ENCODE measurements at places on chromosomes 11 and 22.

- no peak for DNase-seq
Measured at GRCh38 chr11:65591939-65592857, 3.4 kb downstream of the KCNK7 start.

- DNase-seq, result no peak
Measured at GRCh38 chr11:30364139-30364836, 41.4 kb downstream of the ARL14EP start.

- DNase-seq, result no peak
Measured at GRCh38 chr22:49052023-49052538, 775.6 kb downstream of the BRD1 start.

GRCh38 chr11:95072948-95073347 lies 6.2 kb downstream of the SRSF8 start:
- DNase-seq, result no peak

DNA sequence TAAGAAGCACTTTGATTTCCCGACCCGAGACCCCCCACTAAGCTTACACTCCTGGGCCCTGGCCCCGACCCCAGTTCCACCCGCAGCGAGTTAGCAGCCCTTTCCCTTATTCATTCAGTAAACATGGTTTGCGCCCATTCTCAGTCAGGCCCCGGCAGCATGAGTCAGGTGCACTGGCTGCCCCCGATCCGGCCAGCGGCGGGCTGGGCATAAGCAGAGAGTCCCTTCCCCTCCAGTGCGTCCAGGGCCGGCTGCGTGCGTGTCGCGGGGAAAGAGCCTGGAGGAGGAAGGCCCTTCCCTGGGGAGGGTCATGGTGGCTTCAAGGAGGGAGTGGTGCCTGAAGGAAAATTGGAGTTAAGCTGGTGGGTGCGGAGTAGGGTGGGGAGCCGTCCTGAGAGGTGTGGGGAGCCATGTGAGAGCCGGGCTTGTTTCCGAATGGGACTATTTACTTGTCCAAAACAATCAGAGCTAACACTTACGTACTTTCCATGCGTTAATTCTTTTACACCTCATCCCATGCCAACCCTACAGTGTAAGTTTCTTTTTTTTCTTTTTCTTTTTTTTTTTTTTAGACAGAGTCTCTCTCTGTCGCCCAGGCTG lies 657 bp downstream of the IGHMBP2 start:
- no peak for DNase-seq

DNA sequence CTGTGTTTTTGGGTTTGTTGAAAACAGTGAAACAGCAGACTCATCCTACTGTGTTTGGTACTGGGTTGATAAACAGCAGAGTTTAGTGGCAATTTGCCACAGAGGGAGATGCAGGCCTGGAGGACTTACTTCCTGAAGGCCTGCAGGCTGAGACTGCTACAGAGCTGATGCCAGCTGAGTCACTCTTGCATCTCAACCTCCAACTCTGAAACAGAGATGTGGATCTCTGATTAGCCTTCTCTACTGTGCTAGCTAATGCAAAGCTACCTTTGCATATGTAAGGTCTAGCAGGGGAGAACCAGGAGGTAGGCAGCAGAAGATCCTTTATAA lies 14.3 kb downstream of the ATP5MG start:
- no peak for DNase-seq

- no peak for DNase-seq
Measured at GRCh38 chr11:93054881-93055280, 85.4 kb downstream of the MTNR1B start.

DNA sequence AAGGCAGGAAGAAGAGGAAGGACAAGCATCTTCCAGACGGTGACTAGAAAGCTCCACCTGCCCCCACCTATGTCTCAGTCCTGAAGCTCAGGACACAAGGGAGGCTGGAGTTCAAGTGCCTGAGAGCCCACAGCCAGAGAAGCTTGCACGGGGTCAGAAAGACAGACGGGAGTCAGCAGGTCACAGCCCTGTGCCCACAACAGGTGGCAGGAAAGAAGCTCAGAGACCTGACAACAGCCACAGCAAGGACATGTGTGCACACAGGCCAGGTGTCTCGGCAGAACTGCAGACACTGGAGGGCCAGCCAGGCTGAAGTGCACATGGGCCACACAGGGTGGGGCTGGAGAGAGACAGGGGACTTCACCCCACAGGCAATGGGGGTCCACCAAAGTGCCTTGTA lies 37.2 kb upstream of the MOB2 start:
- no peak for DNase-seq

- DNase-seq, result no peak
Measured at GRCh38 chr22:28244757-28245156, 325.7 kb upstream of the PITPNB start.

DNA sequence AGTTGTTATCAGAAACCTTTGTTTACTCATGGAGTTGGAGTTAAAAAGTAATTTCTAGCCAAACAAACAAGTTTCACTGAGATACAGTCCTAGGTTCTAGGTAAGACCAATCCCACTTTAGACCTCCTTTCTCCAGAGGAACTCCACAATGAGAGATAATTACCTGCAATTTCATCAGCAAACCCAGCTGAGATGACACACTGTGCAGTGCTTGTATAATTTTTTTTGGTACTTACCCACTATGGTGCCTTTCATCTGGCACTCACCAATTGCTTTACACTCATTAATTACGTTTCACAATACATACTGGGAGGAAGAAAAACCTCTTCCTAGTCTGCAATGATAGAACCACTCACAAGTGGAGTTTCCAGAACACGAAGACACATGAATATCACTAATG lies 1.8 kb upstream of the MUC15 start:
- no peak for DNase-seq

DNA sequence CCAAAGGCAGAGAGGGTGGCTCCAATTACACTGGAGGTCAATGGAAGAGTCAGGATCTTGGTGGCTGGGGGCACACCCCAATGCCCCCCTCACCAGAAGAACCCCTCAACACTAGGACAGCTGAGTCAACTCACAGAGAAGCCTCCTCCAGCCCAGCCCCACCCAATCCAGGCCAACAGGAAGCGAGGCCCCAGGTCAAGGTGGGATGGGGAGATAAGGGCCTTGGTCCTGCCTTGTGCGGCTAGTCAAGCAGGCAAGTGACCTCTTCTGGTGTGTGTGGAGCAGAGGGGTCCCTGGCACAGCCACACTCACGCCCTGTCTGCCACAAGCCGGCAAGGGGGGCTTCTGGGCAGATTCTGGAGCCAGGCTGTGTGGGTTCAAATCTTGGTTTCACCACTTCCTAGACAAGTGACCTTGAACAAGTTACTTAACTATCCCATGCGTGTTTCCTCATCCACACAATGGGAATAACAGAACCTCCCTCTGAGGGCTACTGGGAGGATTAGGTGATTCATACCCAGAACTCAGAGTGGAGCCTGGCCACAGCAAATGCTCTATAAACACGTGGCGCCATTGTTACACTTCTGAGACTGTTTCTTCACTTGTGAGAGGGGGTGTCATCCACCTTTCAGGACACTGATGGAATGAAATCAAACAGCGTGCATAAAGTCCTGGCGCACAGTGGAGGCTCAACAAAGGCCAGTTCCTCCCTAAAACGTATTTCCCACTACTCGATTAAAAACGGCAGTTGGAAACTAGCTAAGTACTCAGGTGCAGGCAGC lies 3.2 kb downstream of the TTLL12 start:
- no peak for DNase-seq

- no peak for DNase-seq
Measured at GRCh38 chr22:50299785-50300619, 7.4 kb downstream of the PLXNB2 start.

- no peak for DNase-seq
Measured at GRCh38 chr11:36292311-36292722, 3.1 kb upstream of the COMMD9 start.

GRCh38 chr11:116955949-116956348 lies 118.5 kb upstream of the APOA1 start:
- DNase-seq, result no peak

- DNase-seq, result no peak
Measured at GRCh38 chr11:44032299-44033085, 15.3 kb upstream of the ACCSL start.

GRCh38 chr11:110337570-110338193 lies 41.3 kb upstream of the RDX start:
- no peak for DNase-seq

DNA sequence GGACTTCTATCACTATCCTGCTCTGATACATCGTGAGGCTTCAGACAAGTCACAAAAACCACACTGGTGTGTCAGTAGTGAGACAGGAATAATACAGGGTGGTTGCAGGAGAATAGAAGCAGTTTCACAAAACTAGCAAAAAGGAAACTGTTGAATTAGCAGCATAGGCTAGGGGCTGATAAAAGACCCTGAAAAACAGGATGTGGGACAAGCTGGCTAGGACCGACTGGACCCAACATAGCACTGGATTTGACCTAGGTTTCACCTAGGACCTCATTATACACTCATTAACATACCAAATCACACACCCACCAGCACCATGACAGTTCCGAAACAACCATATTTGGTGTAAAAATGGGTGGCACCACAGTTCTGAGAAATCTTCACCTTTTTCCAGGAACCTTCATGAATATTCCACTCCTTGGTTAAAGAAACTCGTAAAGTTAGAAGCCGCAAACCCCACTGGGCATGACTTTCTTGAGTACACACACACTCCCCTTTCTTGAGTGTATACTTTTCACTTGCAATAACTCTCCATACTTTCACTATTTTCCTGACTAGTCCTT lies 76.2 kb downstream of the SLC1A2 start:
- no peak for DNase-seq

DNA sequence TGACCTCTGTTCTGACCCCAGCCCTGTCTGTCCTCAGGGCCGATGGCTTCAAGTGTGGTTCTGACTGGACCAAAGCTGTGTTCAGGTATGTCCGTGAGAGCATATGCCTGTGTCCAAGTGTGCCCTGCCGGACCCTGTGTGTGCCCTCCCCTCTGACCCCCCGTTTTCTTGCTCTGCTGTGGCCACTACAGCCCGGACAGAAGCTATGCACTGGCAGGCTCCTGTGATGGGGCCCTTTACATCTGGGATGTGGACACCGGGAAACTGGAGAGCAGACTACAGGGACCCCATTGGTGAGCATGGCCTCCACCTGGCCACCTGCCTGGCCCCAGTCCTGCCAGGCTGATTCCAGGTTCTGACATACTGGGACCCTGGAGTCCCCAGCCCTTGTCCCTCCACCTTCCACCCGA lies 14.5 kb downstream of the ATG16L2 start:
- no peak for DNase-seq

- DNase-seq, result no peak
Measured at GRCh38 chr11:62665599-62666258, 617 bp downstream of the CSKMT start.

DNA sequence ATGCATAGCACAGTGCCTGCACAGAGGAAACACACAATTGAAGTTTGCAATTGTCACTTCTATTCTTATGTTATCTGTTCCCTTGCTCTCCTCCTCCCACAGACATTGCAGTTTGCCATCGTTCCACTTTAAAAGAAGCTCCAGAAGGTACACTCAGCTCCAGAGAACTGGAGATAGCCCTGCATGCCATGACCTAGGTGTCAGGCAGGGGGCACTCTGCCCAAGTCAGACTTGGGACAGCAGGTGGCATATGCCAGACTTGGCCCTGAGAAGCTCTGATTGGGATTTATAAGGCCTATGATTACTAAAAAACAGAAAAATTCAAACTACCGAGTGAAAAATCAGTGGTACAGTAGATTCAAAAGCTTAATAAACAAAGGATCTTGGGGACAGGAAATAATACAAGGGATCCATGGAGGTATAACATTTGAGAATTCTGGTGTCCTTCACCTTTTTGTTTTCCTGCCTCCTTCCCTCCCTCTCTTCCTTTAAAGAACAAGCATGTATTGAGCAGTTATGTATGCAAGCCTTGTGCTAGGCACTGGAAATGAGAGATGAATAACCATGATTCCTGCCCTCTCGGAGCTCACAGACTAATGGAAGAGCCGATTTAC lies 40.0 kb downstream of the TENM4 start:
- DNase-seq, result no peak

DNA sequence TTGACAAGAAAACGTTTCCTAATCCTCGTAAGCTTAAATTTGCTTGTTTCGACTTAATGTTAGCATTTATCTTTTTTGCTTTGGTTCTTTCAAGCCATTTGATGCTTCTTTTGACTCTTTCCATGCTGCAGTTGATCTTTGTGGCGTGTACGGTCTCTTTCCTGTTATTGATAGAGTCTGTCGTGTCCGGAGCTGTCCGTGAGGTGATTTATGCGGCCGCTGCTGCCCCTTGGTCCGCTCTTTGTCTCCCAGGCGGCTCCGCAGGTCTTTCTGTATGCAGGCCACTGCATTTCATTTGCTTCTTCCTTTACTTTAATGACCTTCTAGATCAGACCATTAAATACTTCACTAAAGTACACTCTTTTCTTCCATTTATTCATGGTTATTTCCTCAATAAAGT lies 50.3 kb downstream of the TBC1D22A start:
- DNase-seq, result no peak

- no peak for DNase-seq
Measured at GRCh38 chr22:36471341-36471821, 10.1 kb downstream of the TXN2 start.

DNA sequence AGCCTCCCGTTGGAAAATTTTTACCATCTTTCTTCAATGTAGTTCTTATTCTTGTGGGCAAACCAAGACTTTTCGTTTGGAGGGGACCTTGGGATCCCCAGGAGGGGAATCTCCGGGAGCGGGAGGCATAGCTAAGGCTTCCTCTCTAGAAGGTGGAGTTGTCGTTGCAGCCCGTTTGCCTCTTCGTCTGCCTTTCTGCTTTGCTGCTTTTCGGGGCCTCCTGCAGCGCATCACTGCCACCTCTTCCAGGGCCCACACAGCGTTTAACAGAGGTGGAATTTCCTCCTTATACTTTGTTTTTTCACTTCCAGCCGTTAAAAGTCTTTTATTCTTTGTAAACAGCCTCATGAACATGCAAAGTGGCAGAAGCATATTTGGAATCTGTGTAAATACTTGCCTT lies 3.5 kb upstream of the IFITM3 start:
- no peak for DNase-seq

DNA sequence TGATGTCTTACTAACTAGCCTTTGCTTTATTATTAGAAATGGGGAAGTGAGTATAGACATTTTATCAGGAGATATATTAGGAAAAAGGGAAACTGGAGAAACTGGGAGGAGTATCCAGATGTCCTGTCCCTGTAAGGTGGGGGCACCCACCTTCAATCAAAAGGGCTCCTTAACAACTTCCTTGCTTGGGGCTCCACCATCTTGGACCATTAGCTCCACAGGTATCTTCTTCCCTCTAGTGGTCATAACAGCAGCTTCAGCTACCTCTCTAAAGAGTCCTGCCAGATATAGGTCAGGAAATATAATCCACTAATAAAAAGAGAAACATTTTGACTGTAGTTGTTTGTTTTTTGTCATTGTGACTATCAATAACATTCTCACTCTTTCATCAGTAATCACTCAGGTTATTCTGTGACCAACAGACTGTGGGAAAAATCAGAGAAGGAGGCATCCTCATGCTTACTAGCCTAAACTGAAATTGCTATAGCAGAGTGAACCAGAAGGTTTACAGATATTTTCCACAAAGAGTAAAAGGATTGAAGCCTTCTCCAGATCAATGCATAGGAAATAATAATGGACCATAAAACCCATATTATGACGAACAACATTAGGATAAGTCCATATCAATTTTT lies 10.4 kb downstream of the OR51B4 start:
- peak; percentile 15 for DNase-seq

Data from NCI-H524 treated with DMSO at 0.1 percent for 48 hours (cell line).